SK-MEL-5 (cell line): ENCODE measurements at places on chromosomes 1 and 21.

- DNase-seq = peak; percentile 55
These were observed 10.6 kb downstream of the RXRG start for GRCh38 chr1:165434281-165434680.

DNA sequence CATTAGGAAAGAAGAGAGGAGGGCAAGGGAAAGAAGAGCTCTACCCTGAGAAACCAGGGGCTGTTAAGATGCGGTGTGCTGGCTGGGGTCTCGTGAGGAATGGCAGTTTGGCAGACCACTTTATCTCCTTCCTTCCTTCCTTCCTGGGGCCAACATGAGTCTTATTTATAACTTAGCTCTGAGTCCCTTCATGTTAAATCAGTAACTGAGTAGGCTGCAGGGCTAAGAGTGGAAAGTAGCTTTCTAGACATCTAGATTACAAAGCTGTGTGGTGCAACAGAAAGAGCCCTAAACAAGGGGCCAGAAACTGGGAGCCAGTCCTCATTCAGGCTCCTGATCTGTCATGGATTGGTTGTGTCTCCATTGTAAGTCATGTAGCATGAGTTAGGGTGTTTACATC, 135.4 kb upstream of the DUSP10 start:
- no peak for DNase-seq

- DNase-seq = no peak
These were observed 53.9 kb downstream of the PRSS38 start for GRCh38 chr1:227869279-227869842.

GRCh38 chr1:243393096-243393495, 137.3 kb downstream of the SDCCAG8 start:
- DNase-seq = no peak

DNA sequence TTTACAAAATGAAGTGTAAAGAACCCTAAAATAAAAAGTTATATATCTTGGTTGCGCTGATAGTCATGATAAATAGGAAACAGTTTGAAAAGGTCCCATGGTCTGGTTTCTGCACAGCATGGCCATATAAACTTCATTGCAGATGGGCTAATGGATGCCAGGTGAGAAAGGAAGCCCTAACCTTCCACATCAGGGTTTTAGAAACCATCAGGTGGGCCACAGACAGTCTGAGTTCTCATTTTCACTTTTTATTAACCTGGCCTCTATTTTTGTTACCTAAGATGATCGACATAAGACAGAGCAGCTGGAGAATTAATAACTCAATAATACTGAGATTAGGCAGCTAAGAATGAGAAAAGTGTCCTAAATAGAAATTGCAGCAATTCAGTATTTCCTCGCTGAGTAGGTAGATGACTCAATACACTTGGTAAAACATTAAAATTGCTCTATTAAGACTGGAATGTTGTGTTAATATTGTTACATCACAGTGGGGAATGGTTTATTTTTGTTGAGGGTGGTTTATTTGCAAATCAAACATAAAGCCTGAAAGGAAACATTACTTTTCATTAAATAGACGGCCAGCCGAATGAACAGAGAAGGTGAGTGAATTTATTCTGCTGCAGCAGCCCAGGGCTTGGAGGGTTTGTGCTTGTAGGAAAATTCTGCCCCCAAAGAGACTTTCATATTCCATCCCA, 21.1 kb downstream of the C1orf21 start:
- DNase-seq = no peak

- no peak for DNase-seq
These were observed 7.4 kb downstream of the CHI3L2 start for GRCh38 chr1:111234866-111235265.

DNA sequence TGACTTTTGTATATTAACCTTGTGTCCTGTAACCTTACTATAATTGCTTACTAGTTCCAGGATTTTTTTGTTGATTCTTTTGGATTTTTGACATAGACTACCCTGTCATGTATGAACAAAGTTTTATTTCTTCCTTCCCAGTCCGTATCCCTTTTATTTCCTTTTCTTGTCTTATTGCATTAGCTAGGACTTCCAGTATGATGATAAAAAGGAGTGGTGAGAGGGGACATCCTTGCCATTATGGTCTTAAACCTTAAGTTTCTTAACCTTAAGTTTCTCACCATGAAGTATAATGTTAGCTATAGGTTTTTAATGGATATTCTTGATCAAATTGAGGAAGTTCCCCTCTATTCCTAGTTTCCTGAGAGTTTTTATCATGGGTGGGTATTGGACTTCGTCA, 24.5 kb upstream of the TBX19 start:
- no peak for DNase-seq

GRCh38 chr1:160997323-160998038, 23.5 kb downstream of the F11R start:
- peak; percentile 83 for DNase-seq

- no peak for DNase-seq
These were observed at the start of gene KLHDC7A for GRCh38 chr1:18480315-18481189. Gene KLHDC7A, plus strand, starts transcription at chr1:18480930. Its CDS starts 52 bp downstream, at chr1:18480982.

DNA sequence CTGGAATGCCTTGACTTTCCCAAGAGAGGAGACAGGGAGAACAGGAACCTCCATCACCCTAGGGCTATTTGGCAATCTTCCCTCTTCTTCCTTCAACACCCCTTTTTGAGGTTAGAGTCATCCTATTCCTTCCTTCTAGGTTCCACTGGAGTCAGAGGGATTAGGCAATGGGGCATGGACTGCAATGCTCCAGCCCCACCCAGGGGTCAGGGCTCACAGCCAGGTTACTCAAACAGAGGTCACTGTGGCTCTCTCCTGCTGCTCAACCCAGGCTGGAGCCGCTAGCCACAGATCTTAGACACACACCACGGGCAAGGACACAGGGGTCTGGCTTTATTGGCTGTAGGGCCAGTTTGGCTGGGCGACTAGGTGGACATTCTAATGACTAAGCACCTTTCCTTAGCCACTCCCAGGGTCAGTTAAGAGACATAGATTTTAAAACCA, 145.5 kb upstream of the NRIP1 start:
- DNase-seq = peak; percentile 16

DNA sequence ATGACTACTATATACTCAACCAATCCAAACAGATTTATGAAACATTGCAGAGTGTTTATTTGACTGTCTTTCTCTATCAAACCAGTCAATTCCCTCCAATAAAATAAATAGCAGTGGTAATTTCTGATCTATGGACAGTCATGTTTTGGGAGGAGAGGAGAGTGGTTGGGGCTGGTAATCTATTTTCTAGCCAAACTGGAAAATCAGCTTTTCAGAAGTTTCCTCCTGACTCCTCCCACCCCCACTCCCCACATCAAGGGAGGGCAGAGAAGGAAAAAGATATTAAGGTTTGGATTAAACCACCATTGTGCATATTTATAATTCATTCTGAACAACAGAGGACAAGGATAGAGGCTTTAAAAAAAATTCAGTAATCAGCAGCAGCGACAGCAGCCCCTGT, 69.4 kb upstream of the SOX13 start:
- DNase-seq = no peak

DNA sequence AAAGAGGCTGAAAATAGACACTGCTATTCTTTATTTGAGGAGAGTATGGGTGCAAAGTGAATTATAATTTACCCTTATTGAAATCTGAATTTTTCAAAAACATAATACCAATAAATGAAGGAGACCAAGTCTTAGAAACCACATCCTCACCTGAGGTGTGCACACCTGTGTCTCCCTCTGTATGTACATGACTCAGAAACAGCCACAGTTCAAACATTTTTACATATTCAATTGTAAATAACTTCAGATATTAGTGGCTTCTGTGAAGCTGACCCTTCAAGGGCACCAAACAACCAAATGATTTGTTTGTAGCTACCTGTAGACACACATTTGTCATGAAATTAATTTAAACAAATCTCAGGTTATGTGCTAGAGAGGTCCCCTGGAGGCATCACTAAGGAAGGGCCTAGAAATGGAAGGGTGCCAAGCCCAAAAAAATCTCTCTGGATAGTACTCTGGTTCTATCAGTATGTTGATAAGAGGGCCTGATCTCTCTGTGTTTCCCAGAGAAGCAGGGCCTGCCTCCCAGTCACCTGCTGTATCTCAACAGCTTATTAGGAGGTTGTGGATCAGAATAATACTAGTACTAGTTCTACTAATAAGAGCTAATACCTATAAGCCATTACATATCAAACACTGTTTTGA, 28.1 kb downstream of the ERI3 start:
- no peak for DNase-seq

DNA sequence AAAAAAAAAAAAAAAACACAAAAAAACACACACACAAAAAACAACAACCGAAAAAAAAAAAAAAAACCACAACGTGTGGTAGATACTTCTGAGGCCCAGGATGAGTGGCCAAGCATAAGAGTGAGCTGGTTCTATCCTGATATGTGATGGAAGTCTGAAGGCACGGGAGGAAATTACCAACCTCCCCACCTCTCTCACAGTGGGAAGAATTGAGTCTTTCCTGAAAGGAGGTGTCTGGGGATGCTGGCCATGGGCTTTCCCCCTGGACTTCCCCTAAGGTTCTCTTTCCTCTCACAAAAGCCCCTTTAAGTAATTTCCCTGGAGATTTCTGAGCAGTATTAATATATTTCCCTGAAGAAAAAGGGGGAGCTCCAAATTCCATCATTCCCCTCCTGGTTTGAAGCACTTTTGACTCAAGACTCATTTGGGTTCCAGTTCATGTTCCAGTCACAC, 5.2 kb downstream of the TMCC2 start:
- DNase-seq = no peak

GRCh38 chr1:182952677-182953444, at the start of gene SHCBP1L:
Gene SHCBP1L, minus strand, starts transcription at chr1:182953166. Its CDS starts 33 bp downstream, at chr1:182953133.
- no peak for DNase-seq

DNA sequence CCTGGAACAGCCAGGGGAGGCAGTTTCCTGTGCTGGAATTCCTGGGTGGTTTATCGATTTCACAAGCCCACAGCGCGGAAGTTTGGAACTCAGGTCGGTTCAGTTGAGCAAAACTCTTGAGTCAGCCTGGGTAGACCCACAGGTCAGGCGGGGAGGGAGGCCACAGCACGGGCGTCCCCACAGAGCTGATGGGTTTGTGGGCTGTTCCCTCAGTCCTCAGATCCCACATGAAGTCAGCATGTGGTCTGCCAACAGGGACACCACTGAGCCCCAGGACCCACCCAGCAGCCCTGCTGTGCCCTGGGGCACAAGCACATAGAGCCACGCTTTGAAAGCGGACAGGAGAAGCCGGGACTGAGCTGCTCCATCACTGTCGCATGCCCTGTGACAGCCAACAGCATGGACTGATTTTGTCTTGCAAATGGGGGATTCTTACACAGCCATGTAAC, 17.4 kb downstream of the BMP8A start:
- no peak for DNase-seq

DNA sequence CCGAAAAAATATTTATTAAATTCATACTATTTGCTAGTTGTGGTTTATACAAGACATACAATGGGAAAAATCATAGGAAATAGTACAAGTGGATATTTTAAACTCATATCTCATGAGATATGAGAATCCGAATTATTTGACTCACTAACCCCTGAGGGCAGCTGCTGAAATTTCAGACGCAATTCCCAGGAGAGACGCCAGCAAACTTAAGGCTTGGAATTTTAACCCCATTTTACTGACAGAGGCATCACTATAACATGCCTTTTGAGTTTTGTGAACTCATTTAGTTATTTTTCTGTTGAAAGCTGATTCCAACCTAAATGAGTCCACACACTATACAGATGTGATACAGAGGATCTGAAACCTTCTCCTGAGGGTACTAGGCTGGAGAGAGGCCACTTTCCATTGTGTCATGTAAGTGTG, 5.9 kb upstream of the MROH9 start:
- peak; percentile 60 for DNase-seq

DNA sequence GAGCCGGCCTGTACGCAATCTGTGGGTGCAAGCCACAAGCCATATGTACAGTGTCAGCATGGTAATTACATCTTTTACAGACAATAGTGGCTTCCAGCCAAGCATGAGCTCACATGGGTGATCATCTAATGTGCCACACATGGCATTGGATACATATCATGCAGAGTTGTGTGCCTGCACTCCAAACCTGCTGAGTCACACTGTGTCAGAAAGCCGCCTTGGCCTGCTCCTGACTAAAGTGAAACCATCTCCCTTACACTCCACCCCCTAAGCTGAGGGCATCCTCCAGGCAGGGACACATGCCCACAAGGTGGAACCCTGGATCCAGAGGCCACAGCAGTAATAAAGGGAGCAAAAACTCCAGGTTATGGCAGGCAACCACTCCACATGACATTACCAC, 72.5 kb downstream of the KCNT2 start:
- no peak for DNase-seq

DNA sequence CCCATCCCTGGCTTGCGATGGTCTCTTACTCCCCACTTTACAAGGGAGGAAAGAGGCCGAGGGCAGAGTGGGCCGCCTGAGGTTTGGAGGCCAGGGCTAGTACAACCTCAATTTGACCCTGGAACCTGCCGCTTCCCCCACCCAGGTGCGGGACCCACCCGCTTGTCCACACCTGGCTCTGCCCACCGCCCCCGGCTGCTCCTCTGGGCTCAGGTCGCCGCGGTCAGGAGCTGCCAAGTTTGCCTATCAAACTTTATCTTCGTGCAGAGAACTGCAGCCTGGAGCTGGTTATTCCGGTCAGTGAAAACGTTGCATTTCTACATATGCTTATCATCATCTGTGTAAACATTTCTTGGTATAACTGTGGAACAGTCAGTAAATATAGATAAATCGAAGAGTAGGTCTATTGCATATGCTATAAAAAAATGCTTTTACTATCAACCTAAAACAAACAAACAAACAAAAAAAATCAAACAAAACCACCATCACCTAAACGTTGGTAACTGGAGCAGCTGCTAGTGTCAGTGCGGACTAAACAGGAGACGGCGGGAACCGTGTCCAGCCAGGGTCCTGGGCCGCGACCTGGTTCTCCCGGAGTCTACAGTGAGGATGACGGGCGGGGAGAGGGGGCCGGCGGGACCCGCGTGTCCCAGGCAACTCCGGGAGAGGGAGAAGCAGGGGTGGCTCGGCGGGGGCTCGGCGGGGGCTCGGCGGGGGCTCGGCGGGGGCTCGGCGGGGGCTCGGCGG, 906 bp upstream of the ADARB1 start:
- no peak for DNase-seq

DNA sequence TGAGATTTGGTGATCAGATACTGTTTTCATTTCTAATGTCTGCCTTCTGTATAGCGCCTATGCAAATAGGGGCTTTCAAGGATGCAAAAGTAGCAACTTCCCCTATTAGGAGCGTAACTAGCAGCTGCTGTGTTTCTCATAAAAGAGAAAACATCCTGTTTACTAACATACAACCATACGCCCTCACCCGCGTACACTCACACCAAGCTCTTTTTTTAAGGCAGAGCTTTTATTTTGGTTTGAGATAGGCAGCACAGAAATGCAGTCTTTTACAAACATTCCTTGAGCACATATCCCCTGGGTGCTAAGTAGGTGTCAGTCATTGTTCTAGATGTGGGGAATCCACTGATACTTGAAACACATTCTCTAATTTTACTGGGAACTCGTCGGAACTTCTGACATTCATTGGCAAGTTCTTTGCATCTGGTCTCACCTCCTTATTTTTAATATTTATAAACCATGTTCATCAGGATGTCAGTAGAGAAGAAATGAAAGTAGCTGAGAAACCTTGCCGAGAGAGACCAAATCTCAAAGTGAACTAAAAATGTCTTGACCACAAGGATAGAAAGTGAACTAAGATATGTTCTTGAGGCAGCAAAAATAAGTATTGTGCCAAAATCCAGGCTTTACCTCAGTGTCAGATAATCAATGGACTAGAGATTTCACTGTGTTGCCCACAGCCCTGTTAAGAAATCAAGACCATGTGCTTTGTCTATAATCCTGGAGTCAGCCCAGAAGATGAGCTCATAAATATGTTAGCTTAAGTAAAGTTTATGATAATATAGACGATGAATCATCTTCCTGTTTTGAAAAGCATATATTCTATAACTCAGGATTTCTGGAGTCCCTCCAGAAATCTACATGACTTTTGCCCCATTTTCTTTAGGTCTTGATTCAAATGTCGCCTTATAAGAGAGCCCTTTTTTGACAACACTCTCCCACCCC, 350.9 kb downstream of the ST6GALNAC3 start:
- no peak for DNase-seq
